ENCODE measurements at places on chromosomes 6 and 20. TPM values are rescaled to one million over a fixed set of nuclear protein-coding genes. Genes with fewer than 3 reads are reported as not detected.
A peak's percentile ranks its signal among the peaks of the same experiment; 100 is the strongest.

- DNase-seq = no peak
Measured at GRCh38 chr6:126662966-126663365, 323.1 kb downstream of the CENPW start.

DNA sequence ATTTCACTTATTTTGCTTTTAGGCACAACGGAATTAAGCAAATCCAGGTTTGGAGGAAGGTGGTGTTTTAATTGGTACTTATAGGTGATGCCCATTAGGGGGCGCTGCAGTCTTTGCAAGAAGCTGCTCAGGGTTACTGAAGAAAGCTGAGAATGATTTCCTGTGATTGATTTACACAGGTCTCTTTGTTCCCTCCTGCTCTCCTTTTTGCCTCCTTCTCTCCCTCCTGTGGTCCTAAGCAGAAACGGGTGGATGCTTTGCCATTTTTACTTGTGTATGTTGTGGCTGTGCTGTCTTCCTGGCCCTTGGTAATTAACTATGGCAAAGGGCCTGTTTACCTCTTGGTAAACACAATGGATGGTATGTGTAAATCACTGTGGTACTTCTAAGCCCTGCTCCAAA lies 97.8 kb downstream of the ANKS1A start:
- peak; percentile 32 for DNase-seq

DNA sequence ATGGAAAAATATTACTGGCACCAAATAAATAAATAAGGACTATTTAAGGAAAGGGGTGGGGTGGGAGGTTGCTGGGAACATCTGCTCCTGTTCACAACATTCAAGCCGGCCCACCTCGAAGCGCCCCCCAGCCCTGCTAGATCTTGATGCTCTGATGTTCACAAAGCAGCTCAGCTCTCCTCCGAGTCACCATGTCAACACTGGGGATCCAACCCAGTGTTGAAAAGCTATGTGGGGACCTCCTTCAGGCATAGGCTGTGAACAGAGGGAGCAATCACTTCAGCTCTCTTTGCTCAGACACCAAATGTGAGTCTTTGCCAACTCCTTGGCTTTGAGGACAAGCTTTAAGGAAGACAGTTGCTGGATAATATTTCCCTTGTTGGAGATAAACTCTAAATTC lies 176.8 kb upstream of the NT5E start:
- no peak for DNase-seq

- no peak for DNase-seq
Measured at GRCh38 chr6:107386340-107386739, 73.0 kb downstream of the PDSS2 start.

GRCh38 chr6:14671261-14671681 lies 553.7 kb downstream of the CD83 start:
- no peak for DNase-seq

DNA sequence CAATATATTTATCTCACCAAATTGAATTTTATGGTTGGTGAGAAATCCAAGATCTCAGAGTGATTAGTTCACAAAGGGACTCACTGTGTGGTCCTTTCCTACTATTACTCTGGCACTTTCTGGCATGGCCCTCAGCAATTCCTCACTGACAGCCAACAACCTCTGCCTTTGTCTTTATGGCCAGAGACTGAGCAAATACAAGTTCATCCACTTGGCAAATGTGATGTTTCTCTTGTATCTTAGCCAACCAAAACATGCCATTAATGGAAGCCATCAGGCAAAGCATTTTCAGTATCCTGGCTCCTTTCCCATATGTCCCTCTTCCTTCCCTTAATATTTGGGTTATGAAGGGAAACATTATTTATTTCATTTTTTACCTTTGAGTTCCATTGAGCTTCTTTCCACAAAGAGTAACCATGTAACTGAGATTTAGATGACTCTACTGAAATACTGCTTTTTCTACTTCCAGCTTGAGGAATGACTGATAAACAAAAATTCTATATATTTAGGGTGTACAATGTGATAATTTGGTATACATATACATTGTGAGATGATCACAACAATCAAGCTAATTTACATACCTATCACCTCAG lies 30.8 kb upstream of the SMLR1 start:
- DNase-seq = no peak

- DNase-seq = peak; percentile 28
Measured at GRCh38 chr6:3803627-3804468, 45.3 kb upstream of the FAM50B start.

DNA sequence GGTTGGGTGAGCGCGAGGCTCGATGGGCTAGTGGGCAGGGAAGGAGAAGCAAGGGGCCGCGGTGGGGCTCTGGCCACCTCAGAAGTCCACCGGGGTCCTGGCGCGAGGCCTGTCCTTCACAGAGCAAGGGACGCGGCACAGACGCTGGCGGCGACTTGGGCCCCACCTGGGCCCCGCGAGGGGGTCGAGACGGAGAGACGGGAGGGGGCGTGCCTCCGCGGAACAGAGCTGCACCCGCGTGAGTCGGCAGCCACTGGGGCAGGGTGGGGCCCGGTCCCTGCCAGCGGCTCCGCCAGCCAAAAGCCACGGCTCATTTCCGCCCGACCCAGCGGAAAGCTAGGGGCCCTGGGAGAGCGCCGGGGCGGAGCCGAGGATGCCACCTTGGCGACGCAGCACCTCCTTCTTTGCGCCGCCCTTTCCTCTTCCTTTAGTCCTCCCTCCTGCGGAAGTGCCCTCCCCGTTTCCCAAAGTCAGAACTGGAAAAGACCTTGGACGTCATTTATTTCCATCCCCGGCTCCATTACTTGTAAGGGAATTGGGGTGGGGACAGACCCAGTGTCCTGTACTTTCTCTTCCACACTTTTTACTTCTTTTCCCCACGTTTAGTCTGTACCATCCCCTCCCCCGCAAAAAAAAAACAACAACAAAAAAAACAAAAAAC lies at the start of gene CUL7:
CUL7 (minus strand) TSS at position 307 of the 661 bp plus-strand sequence. CDS start 1,063 bp downstream, outside the sequence.
- DNase-seq = peak; percentile 49

- no peak for DNase-seq
Measured at GRCh38 chr6:168035661-168036545, 38.4 kb downstream of the KIF25 start.

DNA sequence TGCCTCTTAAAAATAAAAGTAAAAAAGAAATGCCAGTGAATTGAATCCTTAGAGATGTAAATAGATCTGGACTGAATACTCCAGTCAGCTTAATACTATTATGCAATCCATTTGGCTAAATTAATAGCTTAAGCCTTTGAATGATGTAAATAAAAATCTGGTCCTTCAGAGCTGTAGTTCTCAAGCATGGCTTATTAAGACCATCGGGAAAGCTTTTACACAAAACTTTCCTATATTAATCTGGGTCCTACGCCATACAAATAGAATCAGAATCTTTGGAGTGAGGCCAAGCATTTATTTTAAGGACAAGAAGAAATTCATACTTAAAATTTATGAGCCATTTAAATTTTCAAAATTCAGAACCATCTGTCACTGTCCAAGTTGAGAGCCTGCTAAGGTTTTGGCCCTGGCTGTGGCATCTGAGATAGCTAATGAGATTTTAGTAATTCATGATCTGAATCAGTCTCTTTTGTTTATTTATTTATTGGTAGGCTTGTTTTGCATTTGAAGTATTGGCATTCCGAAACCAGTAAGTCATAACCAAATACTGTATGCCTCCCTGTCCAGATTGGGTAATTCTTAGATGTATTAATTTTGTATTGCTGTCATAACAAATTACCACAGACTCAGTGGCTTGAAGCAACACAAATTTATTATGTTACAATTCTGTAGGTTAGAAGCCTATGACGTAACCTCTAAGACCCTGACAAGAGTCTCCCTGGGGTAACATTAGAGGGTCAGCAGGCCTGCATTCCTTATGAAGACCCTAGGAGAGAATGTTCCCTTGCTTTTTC lies 228.1 kb upstream of the RAB32 start:
- DNase-seq = no peak

DNA sequence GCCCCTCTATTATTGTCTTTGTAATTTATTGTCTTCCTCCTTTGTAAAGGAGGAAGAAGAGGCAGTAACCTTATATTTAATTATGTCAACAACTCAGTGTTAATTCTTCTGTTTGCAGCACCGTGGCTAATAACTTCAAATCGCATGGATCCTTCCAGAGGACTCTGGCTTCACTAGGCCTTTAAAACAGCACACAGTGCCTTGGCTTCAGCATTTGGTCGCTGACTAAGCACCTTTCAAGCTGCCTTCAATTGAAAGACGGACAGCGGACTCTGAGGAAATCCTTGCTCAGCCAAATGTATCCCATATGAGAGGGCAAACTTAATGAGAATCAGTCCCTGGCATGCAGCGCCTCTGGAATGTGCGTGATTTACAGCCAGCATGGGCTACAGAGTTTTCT lies 64.2 kb downstream of the SGK1 start:
- DNase-seq = no peak

- DNase-seq = peak; percentile 82
Measured at GRCh38 chr6:11143394-11144371, 32.2 kb upstream of the ERVFRD-1 start.

- no peak for DNase-seq
Measured at GRCh38 chr6:586553-586952, 70.3 kb downstream of the HUS1B start.

GRCh38 chr20:7776148-7776547 lies 164.1 kb downstream of the HAO1 start:
- no peak for DNase-seq

- no peak for DNase-seq
Measured at GRCh38 chr6:156150391-156150790, 626.8 kb upstream of the ARID1B start.

GRCh38 chr6:1322696-1323219 lies 10.9 kb downstream of the FOXQ1 start:
- DNase-seq = no peak

GRCh38 chr6:1612299-1612973 lies 2.7 kb downstream of the FOXC1 start:
- DNase-seq = no peak

DNA sequence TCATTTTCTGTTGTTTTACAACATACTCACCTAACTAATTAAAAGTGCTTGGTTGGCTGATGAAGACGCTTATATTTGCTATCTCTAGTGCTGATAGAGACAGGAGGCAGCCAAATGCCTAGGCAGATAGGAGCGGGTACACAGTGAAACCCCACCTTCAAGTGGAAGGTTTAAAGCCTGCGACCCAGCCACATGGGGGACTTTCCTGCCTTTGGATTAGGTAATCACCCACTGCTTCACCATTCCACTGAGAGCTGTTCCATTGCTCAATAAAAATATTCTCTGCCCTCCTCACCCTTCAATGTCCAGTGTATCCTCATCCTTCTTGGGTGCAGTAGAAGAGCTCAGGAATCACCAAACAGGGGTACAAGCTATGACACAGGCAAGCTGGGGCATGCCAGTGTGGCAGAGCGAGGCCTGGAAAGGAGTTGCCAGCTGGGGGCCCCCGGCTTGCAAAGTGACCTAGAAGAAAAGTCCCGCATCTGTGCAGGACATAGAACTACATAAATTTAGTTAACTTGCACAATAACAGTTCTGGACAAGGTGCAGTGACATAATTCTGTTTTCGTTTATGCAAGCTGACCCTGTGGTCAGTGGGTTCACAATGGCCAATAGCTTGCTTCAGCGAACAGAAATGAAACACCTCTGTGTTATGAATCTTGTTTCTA lies 112.0 kb upstream of the MLIP start:
- no peak for DNase-seq

GRCh38 chr6:40900791-40901190 lies 138.2 kb downstream of the UNC5CL start:
- DNase-seq = no peak

DNA sequence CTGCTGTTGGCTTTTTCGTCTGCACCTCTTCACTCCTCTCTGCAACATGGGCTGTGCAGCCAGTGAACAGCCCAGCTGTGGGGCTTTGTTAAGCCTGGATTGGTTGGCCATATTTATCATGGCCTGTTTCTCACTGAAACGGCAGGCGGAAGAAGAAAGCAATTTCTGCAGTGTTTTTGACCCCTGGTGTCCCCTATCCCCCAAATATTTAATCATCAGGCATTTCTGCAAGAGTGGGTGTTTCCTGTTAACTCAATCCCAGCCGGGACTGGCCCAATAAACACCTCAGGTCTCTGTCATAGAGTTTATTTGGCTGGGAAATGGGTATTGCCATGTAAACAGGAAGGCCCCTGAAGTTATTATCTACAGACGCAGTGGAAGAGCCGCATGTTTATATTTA lies 174.8 kb upstream of the SUPT3H start:
- no peak for DNase-seq

SNRPB gene
- 171 TPM for total RNA-seq

ERGIC3 gene
- total RNA-seq = 162 TPM

DZANK1 gene
- 1.4 TPM for total RNA-seq

ARMC2 gene
- 5.6 TPM for total RNA-seq

MAS1 gene
- total RNA-seq = not detected

TREM2 gene
- 3.1 TPM for total RNA-seq

ANGPT4 gene
- total RNA-seq = 0.44 TPM

ELOVL4 gene
- 0.95 TPM for total RNA-seq

SASH1 gene
- total RNA-seq = 142 TPM

MAP1LC3A gene
- 53.6 TPM for total RNA-seq

TPBG gene
- total RNA-seq = 22.5 TPM

REV3L gene
- 64.6 TPM for total RNA-seq

SDHAF4 gene
- 2.6 TPM for total RNA-seq

Data from omental fat pad (tissue), 4 donors.